ENCODE measurements at places on chromosomes 7 and 10.

GRCh38 chr7:143434660-143435059, 8.6 kb upstream of the TAS2R60 start:
- DNase-seq = no peak

- DNase-seq = no peak
These were observed 28.1 kb downstream of the ITGB8 start for GRCh38 chr7:20358762-20359282.

GRCh38 chr10:1573334-1573969, 163.9 kb downstream of the ADARB2 start:
- DNase-seq = no peak

DNA sequence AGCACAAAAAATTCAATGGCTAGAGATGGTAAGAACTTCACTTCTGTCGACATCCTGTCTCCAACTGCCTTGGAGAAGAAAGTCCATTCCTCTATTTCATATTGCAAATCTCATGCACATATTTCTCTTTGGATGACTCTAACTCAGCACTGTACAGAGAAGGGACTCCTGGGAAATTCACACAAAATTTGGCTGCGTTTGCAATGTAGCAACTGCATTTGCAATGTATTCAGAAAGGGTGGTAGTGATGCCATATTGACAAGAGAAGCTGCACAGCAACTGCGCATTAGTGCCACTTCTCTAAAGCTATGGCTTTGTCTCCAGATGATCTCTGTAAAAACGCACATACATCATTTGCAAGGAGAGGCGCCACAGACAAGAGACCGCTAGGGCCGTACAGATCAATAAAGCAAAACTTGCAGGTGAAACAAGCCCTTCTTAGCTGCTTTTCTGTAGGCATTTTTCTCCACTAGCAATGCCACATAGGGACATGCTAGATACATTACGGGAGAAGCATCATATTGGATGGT, 389.5 kb downstream of the TCERG1L start:
- DNase-seq = peak; percentile 15

DNA sequence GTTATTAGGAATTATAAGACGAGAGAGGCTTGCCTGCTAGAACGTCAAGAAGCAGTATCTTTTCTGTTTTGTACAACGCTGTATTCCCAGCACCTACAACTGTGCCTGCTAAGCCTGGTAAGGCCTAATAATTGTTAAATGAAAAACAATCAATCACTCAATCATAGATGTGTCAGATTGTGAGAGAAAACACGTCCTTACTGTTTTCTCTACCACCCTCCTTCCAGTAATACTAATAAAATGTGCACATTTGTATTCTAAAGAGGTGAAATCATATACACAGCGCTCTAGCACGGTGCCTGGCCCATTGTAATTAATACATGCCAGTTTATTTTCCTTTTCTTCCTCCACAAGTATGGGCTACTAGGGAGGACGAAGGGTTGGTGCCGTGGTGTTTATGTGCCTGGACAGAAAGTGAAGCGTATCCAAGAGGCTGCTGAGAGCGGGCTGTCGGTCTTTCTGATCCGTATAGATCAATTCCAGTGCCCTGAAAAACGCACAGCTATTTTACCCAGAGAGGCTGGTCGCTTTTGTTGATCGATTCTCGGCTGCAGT, 1.5 kb upstream of the AUTS2 start:
- DNase-seq = no peak

DNA sequence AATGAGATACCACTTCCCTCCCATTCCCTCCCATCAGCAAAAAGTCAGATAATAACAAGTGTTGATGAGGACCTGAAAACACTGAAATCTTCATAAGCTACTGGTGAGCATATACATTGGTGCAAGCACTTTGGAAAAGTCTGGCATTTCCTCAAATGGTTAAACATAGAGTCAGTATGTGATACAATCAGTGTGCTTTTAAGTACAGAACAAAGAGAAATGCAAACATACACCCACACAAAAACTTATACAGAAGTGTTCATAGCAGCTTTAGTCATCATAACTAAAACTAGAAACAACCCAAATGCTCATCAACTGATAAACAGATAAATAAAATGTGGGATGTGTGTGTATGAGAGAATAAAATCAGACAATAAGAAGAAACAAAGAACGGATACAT, 261.9 kb downstream of the ELMO1 start:
- no peak for DNase-seq

- DNase-seq = no peak
These were observed 137.8 kb downstream of the CHRM2 start for GRCh38 chr7:137006293-137006692.

DNA sequence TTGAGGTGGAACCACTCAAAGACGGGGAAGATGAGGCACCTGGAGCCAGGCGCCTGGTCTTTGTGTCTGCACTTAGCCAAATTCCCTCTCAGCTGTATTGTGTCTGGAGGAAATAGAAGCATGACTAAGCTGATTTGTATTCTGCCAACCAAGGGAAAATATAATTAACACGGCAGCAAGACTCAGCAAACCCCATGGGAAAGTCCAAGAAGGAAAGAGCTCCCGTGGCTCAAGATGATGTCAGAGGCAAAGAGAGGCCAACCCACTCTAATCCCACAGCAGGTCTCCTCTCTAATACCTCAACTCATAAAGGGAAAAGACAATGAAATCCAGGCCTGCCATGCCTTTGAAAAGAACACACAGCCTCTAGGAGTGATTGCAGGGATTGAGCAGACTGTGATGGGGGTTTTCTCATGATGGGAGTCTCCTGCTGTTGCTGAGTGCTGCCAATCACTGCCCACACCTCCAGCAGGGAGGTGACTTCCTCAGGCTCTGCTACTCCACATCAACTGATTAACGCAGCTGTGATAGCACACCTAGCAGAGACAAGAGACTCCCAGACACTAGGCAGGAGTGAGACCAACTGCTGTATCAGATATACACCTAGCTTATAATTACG, 255.5 kb upstream of the C7orf33 start:
- no peak for DNase-seq

DNA sequence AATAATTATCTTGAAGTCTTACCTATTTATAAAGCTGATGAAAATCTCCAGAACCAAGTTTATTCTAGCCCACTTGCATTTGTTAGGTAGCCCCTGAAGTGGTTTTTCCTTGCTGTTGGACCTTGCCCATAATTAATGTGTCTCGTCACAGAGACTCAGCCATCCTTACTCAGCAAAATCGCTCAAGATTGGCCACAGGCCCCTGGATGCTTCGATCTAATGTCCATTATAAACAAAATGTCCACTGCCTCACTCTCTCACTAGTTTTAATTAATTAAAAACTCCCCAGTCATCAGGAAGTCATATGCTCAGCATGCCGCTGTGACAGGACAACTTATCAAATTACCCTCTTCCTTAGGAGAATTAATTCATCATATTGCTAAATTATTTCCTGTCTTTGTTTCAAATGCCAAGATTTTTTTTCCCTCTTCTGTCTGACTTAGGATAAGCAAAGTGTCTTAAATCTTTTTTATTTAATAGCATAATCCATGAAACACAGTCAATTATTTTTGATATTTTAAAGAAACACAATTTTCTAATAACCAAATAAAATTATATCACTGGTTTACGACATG, 126.8 kb upstream of the PCLO start:
- no peak for DNase-seq

DNA sequence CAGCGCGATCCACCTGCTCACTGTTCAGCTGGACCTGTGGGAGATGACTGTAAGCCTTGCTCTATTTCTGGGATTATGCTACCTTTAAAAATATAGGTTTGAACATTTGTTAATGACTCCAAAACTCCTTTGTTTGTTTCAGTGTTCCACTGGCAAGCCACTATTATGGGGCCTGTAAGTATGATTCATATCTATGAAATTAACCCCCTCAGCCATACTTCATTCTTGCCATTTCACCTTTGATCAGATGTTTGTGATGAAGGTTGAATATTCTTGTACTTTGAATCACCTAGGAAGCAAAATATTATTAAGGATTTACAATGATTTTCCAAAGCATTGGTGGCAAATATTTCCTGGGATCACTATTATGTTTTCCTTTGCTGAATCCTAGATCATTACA, 23.9 kb upstream of the TFAM start:
- no peak for DNase-seq

- no peak for DNase-seq
These were observed 94.4 kb upstream of the FZD1 start for GRCh38 chr7:91169830-91170191.

GRCh38 chr7:155979566-155979965, 167.3 kb upstream of the SHH start:
- DNase-seq = peak; percentile 31

DNA sequence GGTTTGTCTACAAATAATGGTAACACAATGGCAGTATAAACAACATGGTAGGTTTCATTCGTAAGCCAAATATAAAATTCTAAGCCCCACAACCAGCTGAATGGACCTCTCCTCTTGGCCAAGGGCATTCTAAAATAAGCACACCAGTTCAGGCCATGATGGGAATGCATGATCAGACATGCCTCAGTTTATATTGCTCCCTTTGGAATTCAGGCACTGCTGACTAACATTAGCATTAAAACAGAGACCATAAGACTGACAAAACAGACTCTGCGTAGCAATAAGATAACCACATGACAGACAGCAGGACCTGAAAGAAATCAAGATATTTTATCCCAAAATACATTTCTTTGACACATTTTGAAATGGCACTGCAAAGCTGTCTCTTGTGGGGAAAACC, 125.8 kb downstream of the FAM107B start:
- DNase-seq = no peak

DNA sequence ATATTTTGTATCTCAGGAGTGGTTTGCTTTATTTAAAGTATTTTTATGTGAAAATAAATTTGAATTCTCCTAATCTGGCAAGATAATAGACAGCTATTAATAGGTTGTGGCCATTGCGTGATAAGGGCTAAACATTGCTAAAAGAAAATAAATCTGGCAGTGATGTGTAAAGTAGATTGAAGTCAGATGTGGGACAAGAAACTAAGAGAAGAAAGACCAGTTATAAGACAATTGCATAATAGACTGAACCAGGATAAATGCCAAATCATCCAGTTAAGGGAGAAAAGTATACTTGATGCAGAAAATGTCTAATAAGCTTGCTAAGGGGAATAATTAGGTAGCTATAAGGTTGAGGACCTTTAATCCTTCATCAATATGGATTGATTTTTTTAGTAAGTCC, 197.5 kb upstream of the CSTF2T start:
- DNase-seq = no peak

GRCh38 chr7:85186521-85187241, at the start of gene SEMA3D:
Gene SEMA3D, minus strand, starts transcription at chr7:85187056. Its CDS starts 65,165 bp downstream, at chr7:85121891.
- peak; percentile 91 for DNase-seq

DNA sequence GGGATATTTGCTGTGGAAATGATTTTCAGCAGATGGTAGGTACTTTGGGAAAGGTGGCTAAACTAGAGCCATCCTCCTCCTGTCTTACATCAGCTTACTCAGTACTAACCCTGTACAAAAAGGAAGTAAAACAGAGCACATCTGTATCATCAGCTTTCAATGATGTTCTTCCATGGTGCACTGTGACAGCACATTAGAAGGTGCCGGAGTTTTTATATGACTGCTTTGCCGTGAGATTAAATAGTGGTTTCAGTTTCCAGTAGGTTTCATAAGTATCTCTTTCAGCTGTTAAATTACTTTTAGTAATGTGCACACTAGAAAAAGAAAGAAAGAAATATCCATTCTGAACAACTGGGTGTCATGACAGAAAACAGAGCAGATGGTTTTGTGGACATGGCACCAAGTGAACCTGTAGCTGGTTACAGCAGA, 86.5 kb downstream of the ARID5B start:
- DNase-seq = no peak

DNA sequence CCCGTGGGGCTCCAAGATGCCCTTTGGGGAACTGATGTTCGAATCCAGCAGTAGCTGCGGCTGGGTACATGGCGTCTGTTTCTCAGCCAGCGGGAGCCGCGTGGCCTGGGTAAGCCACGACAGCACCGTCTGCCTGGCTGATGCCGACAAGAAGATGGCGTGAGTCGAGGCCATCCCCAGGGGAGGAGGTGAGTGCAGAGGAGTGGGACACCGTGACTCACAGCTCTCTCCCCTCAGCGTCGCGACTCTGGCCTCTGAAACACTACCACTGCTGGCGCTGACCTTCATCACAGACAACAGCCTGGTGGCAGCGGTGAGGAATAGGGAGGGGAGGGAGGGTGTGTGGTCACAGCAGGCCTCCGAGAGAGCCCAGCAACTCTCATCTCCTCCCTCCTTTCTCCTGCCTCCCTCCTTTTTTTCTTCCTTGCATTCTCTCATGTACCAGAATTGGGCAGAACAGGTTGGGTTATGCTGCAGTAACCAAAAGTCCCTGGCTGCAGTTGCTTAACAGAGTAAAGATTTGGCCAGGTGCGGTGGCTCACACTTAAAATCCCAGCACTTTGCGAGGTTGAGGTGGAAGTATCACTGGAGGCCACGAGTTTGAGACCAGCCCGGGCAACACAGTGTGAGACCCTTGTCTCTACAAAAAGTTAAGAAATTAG, 16.5 kb downstream of the ARPC1B start:
- no peak for DNase-seq

DNA sequence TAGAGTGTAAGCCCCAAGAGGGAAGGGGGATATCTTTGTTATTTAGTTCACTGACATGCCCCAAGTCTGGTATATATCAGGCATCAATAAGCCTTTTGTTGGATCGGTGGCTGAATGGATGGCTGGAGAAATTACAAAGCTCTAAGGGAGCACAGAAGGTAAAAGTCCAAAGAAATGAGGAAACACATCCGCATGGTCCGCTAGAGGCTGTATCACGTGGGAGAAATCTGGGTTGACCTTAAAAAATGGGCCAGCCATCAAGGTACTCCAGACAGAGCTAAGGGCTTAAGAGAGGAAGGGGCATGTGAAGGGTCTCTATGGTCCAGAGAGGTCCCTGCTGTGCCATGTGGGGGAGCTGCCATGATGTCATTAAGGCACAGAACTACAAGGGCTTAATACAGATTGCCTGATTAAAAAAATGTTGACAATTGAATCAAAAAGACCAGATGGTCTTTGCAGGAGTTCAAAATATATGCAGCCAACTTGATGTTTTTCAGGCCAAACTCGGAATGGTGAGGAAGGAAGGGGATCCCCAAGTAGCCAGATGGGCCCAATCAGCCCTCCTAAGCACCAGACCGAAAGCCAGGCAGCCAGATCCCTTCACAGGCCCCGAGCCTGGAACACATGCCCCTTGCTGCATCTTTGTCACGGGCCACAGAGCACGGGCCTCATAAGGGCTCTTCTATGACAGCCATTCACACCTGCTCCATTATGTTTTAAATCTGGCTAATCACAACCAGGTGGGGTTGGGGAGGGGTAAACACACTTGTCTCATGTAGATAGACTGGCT, 31.9 kb downstream of the SCRN1 start:
- no peak for DNase-seq

- no peak for DNase-seq
These were observed 36.6 kb downstream of the INSYN2A start for GRCh38 chr10:127159648-127160245.

- DNase-seq = no peak
These were observed 249.0 kb downstream of the C7orf25 start for GRCh38 chr7:42662862-42663261.

DNA sequence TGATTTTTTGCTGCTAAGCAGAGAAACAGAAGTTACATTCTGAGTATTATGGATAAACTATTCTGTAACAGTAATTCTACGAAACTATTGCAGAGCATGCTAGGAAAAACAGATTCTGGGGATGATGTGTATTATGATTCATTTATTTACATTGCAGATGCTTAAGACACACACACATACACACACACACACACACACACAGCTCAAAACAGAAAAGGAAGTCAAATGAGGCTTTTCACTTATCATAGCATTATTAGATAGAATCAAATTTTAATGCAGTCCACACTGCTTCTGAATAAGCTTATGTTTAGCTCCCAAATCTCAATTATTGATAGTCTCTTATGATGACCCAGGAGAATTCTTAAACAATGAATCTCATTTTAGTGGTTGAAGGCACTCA, 307.2 kb downstream of the HGF start:
- DNase-seq = no peak

- DNase-seq = no peak
These were observed 152.0 kb downstream of the CAMK1D start for GRCh38 chr10:12501324-12501723.

All from type B pancreatic cell (in vitro differentiated cells).